Thyroid gland (tissue), 4 donors: ENCODE measurements at places on chromosomes 11 and 22. TPM values are rescaled to one million over a fixed set of nuclear protein-coding genes. Genes with fewer than 3 reads are reported as not detected.

EPS8L2 gene
- 185 TPM for total RNA-seq

MRGPRX3 gene
- total RNA-seq = not detected

FANCF gene
- 8.6 TPM for total RNA-seq

OR4C5 gene
- not detected for total RNA-seq

LDHA gene
- total RNA-seq = 382 TPM

DNA sequence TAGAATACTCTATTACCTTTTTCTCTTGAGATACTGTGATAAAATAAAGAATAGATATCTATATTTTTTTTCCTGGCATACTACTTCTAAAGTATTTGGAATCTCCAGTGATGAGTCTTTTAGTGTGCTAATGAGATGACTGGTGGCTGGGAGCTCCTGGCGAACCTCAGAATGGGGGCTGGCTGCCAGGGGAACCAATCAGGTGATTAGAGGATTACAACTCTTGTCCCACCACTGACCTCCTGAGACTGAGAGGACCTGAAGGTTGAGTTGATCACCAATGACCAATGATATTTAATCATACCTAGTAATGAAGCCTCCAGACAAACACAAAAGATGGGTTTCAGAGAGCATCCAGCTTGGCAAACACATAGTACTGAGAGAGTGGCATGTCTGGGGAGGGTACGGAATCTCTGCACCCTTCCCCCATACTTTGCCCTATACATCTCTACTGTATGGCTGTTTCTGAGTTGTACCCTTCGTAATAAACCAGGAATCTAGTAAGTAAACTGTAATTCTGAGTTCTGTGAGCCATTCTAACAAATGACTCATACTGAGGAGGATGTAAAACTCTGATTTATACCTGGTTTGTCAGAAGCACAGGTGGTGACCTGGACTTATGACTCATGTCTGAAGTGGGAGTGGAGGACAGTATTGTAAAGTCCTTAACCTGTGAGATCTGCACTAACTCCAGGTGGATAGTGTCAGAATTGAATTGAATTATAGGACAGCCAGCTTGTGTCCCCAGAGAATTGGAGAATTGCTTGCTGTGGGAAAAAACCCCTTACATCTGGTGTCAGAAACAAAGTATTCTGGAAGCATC lies 325.3 kb upstream of the LRRC4C start:
- no peaks in the 10 kb centered on the region for H3K36me3 ChIP-seq
- no peaks in the 10 kb centered on the region for H3K27me3 ChIP-seq
- DNase-seq = no peak

- no peak overlapping the region for H3K27ac ChIP-seq
- no peaks in the 10 kb centered on the region for H3K36me3 ChIP-seq
- no peak for DNase-seq
- H3K4me3 ChIP-seq = no peak overlapping the region
- no peaks in the 10 kb centered on the region for H3K27me3 ChIP-seq
These were observed 56.0 kb downstream of the KCNQ1OT1 start for GRCh38 chr11:2643746-2644145.

DNA sequence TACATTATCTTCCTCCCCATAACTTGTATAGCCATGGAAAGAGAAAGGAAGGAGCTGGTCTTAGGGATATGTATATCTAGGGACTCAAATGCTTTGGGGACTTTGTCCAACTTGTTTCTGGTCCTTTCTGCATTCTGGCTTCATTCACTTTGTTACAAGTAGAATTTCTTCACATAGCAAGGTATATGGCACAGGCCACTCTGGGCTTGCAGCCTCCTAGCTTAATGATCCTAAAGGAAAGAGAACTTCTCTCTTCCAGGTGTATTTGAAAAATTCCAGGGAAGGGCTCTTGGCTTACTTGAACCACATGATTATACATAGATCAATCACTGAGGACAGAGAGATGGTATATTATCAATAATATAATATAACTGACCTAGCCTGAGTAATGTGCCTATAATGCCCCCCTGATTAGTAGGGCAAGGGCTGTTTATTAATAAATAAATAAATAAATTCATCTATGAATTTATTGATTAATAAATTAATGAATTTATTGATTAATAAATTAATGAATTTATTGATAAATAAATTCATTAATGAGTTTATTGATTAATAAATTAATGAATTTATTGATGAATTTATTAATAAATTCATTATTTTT lies 48.2 kb upstream of the CEP295 start:
- no peak overlapping the region for H3K4me3 ChIP-seq
- no peak overlapping the region for H3K27ac ChIP-seq
- H3K4me1 ChIP-seq = no peaks in the 10 kb centered on the region
- H3K27me3 ChIP-seq = no peaks in the 10 kb centered on the region
- DNase-seq = no peak

DNA sequence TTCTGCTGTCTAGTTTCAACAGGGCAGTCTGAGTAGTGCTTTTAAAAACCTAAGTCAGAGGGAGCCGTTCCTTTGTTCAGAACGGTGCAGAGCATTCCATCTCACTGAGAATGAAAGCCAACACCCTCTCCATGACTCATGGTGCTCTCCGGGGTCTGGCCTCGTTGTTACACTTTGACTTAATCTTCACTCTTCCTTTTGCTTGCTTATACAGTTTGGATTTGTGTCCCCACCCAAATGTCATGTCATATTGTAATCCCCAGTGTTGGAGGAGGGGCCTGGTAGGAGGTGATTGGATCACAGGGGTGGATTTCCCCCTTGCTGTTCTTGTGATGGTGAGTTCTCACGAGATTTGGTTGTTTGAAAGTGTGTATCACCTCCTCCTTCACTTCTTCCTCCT lies 292.2 kb downstream of the ST3GAL4 start:
- no peaks in the 10 kb centered on the region for H3K36me3 ChIP-seq
- no peak overlapping the region for H3K4me3 ChIP-seq
- H3K27ac ChIP-seq = no peak overlapping the region
- H3K27me3 ChIP-seq = no peaks in the 10 kb centered on the region

DNA sequence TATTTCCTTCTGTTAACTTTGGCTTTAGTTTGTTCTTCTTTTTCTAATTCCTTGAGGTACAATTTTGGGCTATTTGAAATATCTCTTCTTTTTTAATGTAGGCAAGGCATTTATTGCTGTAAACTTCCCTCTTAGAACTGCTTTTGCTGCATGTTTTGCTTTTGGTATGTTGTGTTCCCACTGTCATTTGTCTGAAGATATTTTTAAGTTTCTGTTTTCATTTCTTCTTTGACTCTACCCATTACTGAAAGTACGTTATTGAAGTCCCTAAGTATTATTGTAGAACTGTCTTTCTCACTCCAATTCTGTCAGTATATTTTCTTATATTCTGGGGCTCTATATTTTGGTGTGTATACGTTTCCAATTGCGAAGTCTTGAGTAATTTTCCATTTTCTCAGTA lies 77.9 kb downstream of the KCNQ1OT1 start:
- DNase-seq = no peak
- no peaks in the 10 kb centered on the region for H3K36me3 ChIP-seq
- no peaks in the 10 kb centered on the region for H3K27me3 ChIP-seq
- no peak overlapping the region for H3K4me3 ChIP-seq
- H3K27ac ChIP-seq = no peak overlapping the region
- H3K4me1 ChIP-seq = no peaks in the 10 kb centered on the region
